ENCODE measurements at places on chromosomes 3 and 15. TPM values are rescaled to one million over a fixed set of nuclear protein-coding genes. Genes with fewer than 3 reads are reported as not detected.

- no peak for DNase-seq
These were observed 53.7 kb upstream of the CTSH start for GRCh38 chr15:78998526-78998925.

The ACOX2 gene
- polyA plus RNA-seq, result 23.9 TPM

The ANKRD34C gene
- not detected for polyA plus RNA-seq

The RYR3 gene
- 53.3 TPM for polyA plus RNA-seq

DNA sequence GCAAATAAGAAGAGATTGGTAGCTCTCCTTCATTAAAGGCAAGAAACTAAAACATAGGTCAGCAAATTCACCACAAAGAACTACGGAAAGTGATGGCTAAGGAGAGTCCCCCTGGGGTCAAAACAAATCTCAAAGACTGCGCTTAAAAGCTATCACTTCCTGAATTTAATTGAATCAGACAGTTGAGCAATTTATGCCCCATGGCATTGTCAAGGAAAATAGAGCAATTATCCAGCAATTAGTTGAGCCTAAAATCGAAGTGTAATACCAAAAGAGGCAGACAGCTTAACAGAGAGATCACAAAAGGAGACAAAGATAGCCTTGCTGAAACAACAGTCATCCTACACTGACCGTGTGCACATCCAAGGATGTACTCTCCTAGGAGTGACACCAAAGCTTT is 74.4 kb upstream of the SCN10A start:
- DNase-seq, result no peak

The ARGFX gene
- polyA plus RNA-seq, result not detected

DNA sequence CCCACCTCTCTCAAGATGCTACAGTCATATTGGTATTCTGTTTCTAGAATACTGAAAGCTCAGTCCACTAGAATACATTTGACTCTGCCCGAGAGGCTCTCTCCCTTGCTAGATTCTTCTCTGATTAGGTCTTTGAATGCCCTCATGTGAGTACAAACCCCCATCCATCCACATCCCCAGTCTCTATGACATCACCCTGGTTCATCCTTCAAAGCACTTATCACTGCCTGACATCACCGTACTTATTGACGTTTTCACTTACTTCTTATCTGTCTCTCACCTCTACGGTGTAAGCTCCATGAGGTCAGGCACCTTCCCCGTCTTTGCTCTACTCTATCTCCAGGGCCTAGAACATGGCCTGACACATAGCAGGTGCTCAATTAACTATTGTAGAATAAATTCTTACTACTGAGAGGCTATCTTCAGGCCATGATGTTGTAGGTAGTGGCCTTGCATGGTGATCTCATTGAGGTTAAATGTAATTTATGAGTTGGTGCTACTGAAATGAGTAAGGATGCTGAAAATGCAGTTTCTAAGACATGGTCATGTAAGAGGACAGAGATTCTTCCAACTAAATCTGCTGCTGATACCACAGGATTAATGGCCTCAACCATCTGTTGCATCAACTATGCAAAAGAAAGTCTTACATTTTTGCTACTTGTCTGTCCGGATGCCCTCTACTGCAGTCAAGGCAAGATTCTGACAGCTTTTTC is 26.8 kb downstream of the EOGT start:
- no peak for DNase-seq

- DNase-seq, result no peak
These were observed 907 bp downstream of the TATDN2 start for GRCh38 chr3:10248984-10249748.

DNA sequence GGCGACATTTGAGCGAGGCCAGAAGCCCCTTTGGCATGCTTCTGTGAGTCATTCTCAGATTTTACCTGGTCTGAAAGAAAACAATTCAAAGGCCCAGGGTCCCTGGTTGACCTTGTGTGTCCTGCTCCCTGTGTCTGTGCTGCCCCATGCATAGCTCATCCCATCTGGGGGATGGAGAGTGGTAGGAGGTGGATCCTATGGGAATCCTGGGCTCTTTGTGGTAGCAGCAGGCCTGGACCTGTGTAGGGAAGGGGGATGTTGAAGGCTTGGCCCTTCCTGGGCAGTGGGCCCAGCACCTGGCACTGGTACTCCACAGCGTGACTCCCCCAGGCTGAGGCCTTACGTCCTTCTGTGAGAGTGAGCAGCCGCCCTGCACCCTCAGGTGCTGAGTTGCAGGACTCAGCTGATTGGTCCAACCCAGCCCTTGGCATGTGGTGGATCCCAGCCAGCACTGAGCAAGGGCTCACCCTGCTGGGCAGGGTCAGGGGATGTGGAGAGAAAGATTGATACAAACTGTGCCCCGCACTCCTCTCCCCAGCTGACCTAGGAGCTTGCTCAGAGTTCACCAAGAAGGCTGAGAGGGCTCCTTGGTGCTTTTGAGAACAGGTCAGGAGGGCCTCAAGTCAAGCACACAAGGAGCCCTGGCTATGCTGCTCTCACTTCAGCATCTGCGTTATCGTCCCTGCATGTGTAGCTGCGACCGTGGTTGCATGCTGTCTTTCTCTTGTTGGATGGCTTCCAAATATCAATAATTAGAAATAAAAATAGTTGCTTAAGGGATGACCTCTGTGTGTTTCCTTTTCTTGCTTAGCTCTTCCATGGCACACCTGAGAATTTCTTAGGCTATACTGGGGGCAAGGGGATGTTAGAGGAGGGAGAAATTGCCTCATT is 21.4 kb upstream of the JMJD7 start:
- no peak for DNase-seq

DNA sequence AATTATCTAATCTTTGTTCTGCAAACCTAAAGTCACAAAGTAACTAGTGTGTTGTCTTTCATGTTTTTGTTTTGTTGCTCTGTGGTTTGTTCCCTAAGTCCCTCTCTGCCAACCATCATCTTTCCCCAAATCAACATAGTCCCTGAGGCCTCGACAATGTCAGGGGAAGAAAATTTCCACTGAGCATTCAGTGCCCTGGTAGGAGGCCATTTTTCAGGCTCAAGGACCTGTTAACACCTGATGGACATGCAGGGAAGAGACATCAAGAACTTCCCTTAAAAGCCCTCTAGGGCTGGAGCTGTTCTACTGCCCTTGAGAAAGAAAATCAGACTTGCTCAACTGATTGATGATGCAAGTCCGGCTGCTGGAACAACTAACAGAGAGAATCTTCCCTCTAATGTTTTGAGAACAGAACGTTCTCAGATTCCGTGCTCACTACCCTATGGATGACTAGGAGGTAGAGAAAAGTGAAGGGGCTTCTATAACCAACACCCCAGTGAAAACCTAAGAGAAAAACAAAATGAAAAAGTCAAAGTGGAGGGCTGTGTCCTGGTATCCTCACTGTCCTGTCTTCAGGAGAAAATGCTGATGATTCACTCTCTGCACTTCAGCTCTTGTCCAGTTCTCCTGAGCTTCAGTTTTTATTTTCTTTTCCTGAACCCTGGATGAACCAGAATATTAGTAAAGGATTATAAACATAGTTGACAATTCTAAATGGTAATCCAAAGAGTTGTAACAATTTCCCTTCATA is 373.1 kb downstream of the FOXP1 start:
- DNase-seq, result no peak

- no peak for DNase-seq
These were observed 246.5 kb upstream of the MDFIC2 start for GRCh38 chr3:70558956-70559355.

DNA sequence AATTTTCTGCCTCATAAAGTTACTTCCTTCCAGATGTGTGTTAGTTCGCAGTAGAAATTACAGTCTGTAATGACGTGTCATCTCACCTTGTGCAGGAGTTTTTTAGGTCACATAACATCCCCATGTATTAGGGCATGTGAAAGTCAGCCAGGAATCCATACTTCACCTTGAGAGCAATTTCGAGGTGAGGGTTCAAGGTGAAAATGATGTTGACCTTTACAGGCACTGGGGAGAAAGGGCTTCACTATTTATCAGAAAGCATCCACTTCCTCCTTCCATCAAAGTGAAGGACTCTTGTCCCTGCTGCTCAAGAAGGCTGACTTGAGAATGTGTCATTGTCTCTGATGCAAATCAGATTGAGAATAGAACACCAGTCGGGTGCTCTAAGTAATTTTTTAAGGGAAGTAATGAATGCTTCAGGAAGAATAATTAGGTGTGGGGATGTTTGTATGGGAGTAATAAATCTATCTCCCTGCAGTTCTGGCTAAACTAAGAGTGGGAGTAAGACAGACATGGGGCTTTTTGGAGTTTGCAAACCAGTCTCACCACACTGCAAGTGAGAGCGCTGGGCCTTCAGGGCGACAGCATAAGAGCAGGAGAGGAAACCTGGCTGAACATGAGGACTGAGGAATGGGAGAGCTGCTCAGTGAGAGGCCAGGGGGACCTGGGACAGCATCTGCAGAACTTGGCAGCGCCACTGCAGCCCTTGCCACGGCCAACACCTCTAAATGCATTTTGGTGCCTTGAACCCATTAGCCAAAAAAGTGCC is 85.9 kb upstream of the IL12A start:
- DNase-seq, result no peak

- no peak for DNase-seq
These were observed 1462.8 kb upstream of the GBE1 start for GRCh38 chr3:83224101-83224868.

The ADAMTS17 gene
- polyA plus RNA-seq, result 6.6 TPM

DNA sequence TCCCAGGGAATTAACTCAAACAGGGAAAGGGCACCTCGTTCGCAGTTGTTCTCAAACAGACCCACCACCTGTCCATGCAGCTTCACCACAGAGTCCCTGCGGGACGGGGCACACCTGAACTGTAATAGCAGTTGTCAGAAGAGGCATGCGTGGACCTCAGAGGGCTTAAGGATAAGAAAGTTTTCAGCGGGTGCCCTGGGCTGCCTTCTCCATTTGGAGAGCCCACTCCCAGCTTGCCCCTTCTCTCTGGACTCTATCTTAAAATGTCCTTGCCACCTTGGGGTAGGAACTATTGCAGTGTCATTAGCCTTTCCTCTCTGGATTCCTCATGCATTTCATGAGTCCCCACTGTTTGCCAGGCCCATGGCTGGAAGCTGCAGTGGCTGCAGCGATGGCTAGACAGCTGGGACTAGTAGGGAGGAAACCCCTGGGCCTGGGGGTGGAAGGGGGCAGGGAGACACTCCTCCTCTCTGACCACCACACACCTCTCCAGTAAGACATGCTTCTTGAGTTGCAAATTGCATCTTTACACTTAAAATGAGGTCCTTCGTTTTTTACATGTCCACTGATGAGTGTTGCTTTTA is 33.5 kb downstream of the PDIA5 start:
- no peak for DNase-seq

DNA sequence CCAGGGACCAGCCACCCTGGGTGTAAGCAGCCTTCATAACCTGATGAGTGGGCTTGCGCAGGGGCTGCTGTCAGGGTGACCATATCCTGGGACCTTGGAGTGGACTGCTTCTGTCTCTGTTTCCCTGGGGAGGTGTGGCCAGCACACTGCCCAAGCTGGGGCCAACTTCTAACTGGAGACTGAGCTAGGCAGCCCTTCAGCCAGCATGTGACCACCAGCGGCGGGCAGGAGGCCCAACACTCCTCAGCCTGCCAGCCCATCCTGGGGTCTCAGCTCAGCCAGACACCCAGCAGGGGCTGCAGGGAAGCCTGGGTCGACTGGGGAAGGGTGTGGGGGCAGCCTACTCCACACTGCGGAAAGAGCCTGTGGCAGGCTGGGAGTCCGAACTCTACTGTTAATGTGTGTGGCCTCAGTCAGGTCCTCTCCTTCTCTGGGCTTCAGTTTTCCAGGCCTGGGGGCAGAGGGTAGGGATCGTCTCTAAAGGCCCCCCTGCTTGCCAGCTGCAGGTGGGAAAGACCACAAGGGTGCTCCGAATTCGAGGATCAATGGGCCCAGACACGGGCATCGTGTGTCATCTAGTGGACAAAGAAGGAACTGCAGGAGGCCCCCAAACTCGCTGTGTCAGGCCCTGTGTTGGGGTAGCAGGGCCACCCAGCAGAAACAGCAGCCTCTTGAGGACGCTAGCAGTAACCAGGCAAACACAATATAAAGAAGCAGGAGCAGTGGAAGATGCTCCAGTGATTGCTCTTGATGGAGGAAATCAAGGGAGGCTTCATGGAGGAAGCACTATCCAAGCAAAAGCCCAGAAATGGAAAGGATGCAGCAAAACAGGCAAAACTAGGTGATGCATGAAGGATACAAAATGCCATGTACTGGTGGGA is 2.0 kb upstream of the SEMA3G start:
- peak; percentile 38 for DNase-seq

DNA sequence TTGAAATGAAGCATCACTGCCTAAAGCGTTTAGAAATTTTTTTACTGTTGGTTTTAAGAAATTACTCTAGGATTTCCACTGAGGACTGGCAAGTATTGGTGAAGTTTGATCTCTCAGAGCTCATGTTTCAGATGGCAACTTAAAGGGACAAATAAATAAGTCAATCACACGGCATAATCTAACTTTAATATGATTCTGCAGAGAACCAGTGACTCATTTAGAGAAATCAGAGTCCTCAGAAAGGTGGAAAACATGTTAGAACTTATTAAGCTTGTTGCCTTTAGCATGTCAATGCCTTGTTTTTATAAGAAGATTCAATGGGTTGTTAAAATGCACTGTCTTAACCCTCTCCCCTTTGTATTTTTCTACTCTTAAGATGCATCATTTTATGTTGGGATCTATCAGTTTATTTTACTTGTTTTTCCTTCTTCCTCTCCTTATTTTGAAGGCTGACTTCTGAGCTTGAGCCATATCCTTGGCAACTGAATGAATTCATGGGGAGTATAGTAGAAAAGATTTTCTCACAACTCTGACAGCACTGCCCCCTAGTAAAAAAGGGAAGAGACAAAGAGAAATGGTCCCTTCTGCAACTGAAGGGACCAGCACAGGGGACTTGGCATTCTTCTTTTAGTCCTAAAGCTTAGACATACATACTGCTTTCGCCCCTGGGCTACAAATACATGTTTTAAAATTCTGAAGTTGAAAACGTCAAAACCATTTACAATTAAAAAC is 431.2 kb downstream of the LPP start:
- DNase-seq, result no peak

DNA sequence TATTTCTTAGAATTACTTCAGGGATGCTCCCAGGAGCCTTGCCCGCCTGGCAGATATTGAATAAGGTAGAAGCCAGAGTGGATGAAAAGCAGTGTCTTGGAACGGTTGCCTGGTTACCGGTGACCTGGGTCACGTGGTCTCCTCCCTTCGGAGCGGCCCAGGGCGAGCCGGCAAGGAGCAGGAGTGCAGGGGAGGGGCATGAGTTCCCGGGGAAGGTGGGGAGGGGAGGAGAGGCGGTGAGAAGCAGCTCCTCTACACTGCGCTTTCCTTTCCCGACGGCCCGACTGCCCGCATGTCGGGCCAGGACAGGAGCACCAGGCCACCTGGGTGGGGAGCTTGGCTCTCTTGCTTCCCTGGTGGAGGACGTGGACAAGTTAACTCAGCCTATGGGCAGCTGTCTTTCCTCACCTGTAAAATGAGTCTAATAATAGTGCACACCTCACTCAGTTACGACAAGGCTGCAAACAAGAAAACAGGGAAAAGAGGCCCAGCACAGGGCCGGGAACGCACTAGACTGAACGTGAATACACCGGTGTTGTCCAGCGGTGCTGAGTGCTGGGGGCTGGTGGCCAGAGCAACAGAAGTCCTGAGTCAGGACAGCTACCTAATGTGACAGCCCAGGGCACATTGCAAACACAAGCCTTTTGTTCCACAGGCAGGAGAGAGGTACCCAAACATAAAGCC is 198.3 kb downstream of the ADAMTS9 start:
- peak; percentile 54 for DNase-seq

- no peak for DNase-seq
These were observed 10.2 kb downstream of the GLCE start for GRCh38 chr15:69170597-69170996.

- DNase-seq, result no peak
These were observed 12.6 kb downstream of the CD86 start for GRCh38 chr3:122067588-122068240.

- DNase-seq, result no peak
These were observed 683.7 kb upstream of the CBLB start for GRCh38 chr3:106552351-106553043.

- DNase-seq, result no peak
These were observed 54.7 kb downstream of the NR2F2 start for GRCh38 chr15:96385195-96385594.

The HACD3 gene
- polyA plus RNA-seq, result 46.2 TPM
